ENCODE measurements at places on chromosomes 5 and 9.

- no peak for DNase-seq
Observed at GRCh38 chr5:136086783-136087566, 45.7 kb upstream of the SMAD5 start.

GRCh38 chr5:75993183-75993582 lies 90.0 kb upstream of the SV2C start:
- no peak for DNase-seq

GRCh38 chr5:170843870-170844269 lies 17.9 kb upstream of the RANBP17 start:
- DNase-seq = no peak

DNA sequence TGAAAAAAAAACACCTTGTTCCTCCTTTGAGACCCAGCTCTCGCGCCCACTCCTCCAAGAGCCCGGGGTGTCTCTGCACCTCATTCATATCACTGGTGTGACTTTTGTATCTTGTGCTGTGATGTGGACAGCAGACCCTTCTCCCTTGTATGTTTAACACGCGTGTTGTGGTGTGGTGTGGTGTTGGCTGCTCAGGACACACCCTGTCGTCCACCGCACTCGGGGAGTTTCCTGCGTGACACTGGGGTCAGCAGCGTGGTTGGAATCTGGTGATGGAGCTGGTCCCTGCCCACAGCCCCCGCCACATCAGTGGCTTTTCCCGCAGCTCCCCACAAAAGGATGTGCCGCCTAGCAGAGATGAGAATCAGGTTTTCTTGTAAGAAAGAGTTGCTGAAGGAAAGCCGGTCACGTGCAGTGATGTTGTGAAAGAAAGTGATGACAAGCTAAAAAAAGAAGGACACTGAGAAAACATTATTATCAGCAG lies 61.5 kb downstream of the TENT4A start:
- DNase-seq = no peak

DNA sequence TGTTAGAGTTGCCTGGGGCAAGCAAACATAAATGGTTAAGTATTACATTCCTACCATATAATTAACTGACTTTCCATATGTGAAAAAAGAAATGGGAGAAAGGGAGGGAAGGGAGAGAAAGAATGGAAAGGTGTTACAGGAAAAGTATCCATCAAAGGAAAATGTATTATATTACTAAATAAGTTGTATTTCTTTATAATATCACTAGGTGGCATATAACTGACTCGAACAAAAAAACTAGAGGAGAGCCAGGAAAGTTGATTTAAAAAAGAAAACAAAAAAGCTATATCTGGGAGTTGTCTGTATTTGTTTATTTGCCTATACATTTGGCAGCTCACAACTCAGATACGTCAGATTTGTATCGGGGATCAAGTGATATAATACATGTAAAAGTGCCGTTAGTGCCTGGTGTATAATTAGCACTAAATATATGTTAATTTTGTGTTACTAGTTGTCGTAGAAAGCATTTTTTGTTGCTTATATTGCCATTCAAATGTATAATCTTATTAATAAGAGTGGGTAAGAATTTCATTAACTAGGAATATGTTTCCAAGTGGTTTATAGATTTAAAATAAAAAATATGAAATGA lies 59.6 kb upstream of the ADAMTS19 start:
- no peak for DNase-seq

DNA sequence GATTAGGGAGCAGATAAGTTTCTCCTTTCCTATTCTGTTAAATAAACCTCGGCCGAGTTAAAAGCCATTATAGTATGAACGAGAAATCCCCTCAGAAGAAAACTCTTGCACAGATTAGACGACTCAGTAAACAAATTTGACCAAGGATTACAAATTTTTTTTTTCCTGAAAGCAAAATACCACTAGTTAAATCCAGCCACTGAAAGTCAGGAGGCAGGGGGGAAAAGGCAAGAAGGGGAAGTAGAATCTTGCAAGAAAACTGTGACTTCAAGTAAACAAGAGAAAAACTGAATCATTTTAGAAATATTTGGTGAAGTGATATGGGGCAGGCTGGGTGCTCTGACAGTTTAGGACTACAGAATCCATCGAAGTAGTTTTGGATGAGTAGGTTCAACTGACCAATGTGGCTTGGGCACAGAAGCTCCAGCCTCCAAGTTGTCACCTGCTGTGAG lies 251.0 kb downstream of the DENND1A start:
- no peak for DNase-seq

- DNase-seq = no peak
Observed at GRCh38 chr5:15222156-15222555, 277.8 kb upstream of the FBXL7 start.

- DNase-seq = no peak
Observed at GRCh38 chr9:101468116-101468515, 32.5 kb upstream of the ALDOB start.

DNA sequence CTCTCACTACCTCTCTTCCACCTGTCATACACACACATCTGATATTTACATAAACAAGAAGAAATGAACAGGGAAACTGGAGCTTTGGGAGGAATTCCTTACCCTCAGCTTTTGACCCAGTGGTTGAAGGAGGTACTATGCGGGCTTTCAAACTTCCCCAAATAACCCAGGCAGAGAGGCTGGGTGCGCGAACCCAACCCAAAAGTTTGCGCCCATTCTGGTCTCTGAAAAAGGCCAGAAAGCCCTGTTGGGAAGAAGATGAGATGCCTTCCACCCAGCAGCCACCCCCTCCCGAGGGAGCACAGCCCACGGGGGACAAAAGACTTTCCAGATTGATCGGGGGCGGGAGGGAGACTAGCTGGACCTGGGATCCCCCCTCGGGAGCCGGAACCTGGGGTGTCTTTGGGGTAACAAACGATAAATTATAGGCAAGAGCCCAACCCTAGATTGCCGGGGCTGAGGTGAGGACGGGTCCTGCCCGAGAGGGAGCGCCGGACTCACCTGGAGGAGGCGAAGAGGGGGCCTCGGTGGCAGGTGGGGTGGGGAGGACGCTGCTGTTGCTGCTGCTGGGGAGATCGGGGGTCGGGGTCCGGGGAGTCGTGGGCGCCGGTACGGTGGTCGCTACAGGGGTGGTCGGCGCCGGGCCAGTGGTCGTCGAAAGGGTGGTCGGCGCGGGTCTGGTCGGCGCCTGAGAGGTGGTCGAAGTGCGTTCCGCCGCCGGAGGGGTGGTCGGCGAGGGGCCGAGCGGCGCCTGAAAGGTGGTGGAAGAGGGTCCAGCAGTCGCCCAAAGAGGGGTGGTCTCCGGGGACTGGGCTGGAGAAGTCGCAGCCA lies 798 bp downstream of the MEGF9 start:
- no peak for DNase-seq

- DNase-seq = no peak
Observed at GRCh38 chr5:43046474-43046873, 6.4 kb upstream of the ANXA2R start.
